T-helper 9 cell (primary cell): ENCODE measurements at places on chromosomes 6 and 20.
A peak's percentile ranks its signal among the peaks of the same experiment; 100 is the strongest.

- no peak for DNase-seq
Measured at GRCh38 chr20:16692442-16692841, 37.4 kb upstream of the SNRPB2 start.

- no peak for DNase-seq
Measured at GRCh38 chr20:40481337-40481736, 207.7 kb downstream of the MAFB start.

DNA sequence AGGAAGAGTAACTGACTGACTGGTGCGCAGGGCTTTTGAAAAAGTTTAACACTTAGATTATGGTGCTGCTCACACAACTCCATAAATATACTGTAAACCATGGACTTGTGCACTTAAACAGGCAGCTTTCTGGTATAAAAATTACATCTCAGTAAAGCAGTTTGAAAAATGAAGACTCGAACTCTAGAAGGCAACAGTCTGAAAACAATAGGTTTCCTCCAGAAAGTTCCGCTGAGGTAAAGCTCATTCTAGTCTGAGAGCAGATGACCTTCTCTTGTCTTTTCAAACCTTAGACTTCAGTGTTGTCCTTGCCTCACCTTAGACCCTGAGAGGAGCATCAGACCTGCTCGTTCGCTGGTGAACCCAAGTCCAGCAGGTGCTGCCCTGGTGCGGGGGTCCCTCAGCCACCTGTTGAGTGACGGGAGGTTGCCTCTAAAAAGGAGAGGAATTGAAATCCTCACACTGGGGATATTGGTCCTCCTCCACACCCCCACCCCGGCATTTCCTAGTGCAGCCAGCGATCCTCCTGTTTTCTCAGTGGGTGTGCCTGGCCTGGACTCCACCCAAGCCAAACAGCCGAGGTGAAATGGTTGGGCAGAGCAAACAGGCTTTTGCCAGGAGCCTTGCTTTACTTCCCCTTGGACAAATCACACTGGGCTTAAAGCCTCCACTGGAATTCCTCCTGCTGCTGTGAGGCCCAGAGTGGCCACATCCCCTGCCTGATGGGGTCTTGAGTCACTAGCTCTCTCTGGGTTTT, 14.7 kb upstream of the PYGB start:
- no peak for DNase-seq

- no peak for DNase-seq
Measured at GRCh38 chr6:170096803-170097504, 193.9 kb downstream of the DLL1 start.

GRCh38 chr6:46412662-46413061, 78.6 kb downstream of the RCAN2 start:
- DNase-seq, result no peak

- DNase-seq, result no peak
Measured at GRCh38 chr20:12372557-12372956, 454.9 kb downstream of the BTBD3 start.

DNA sequence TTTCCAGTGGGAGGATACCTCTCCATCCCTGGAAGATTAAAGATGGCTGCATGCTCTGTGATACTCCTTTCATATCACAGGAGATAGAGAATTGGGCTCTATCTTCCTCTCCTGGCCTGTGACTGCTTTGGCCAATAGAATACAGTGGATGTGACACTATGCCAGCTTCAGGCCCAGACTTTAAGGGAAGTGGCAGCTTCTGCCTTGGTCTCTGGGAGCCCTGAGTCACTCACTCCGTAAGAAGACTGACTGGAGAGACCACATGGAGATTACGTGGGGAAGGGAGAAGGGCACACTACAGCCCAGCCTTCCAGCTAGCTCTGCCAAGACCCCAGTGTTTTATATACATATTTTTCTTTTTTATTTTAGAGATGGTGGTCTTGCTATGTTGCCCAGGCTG, 10.4 kb upstream of the MMP9 start:
- DNase-seq, result no peak

GRCh38 chr6:127343809-127344659, 625 bp upstream of the ECHDC1 start:
- no peak for DNase-seq

DNA sequence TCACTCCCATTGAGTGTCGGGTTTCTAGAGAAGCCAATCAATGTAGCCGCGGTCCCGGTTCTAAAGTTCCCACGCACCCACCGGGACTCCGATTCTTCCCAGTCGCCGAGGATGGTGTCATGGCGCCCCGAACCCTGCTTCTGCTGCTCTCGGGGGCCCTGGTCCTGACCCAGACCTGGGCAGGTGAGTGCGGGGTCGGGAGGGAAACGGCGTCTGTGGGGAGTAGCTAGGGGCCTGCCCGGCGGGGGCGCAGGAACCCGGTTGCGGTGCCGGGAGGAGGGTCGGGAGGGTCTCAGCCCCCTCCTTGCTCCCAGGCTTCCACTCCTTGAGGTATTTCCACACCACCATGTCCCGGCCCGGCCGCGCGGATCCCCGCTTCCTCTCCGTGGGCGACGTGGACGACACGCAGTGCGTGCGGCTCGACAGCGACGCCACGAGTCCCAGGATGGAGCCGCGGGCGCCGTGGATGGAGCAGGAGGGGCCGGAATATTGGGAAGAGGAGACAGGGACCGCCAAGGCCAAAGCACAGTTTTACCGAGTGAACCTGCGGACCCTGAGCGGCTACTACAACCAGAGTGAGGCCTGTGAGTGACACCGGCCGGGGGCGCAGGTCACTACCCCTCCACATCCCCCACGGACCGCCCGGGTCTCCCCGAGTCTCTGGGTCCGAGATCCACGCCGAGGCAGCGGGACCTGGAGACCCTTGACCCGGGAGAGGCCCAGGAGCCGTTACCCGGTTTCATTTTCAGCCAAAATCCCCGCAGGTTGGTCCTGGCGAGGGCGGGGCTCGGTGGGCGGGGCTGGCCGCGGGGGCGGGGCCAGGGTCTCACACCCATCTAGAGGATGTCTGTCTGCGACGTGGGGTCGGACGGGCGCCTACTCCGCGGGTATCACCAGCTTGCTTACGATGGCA, 35.2 kb upstream of the HLA-G start:
- peak; percentile 77 for DNase-seq

GRCh38 chr20:1757072-1757471, 99.5 kb upstream of the SIRPG start:
- no peak for DNase-seq

DNA sequence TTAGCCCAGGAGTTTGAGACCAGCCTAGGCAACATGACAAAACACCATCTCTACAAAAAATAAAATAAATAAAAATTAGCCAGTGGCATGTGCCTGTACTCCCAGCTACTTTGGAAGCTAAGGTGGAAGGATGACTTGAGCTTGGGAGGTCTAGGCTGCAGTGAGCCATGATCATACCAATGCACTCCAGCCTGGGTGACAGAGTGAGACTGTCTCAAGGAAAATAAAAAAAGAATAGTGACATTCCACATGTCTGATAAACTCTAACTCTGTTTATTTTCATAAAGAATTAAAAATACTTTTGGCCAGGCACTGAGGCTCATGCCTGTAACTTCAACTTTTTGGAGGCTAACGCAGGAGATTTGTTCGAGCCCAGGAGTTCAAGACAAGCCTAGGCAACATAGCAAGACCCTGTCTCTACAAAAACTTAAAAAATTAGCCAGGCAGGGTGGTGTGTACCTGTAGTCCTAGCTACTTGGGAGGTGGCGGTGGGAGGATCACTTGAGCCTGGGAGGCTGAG, 115.1 kb downstream of the GJA1 start:
- no peak for DNase-seq

DNA sequence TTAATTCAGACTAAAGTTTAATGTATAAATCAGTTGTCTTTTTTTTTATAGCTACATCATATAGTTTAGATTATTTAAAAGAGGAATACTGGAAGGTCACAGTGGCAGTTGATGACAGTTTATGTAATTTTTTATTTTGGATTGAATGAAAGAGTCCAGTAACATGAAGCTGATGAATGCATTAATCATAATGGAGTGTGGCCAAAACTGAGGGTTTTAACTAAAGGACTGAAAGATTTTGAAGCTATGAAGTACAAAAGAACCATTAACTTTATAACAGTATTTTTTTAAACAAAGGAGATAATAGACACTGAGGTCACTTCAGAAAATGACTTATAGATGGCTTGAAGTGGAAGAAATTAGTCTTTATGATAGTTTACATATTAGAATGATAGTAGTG, 41.3 kb downstream of the TRMT11 start:
- no peak for DNase-seq

DNA sequence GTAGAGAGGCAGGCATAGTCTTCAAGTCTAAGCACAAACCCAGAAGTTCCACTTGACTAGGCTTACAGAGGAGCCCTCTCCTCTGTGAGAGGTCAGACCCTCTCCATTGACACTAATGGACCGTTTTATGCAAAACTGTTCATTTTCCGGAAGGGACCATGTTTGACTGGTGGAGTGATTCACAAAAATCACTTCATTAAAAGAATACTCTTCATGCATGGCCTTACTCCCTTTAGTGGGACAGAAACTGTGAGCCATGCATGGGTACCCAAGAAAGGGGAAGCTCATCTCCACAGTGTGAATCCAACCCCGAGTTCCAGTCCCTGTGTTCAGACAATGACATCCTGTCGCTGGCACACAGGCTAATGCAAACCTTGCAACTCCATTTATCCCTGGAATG, 63.2 kb downstream of the OLIG3 start:
- no peak for DNase-seq

DNA sequence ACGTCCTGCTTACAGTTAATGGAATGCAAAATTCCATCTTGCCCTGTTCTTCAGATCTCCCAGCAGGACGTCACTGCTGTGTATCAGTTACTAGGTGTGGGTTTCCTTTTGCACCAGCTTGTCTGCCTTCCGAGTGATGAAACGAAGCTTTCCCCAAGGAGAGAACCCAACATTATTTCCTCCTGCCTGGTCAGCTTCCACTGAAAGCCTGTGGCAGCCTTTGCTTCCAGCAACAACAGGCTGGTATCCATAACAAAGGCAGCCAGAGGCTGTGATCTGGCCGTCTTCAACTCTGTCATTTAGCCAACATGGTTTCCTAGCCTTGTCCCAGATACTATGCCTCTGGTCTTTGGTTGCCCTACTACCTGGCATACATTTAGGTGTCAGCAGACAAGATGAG, 78.9 kb upstream of the HEY2 start:
- DNase-seq, result no peak

DNA sequence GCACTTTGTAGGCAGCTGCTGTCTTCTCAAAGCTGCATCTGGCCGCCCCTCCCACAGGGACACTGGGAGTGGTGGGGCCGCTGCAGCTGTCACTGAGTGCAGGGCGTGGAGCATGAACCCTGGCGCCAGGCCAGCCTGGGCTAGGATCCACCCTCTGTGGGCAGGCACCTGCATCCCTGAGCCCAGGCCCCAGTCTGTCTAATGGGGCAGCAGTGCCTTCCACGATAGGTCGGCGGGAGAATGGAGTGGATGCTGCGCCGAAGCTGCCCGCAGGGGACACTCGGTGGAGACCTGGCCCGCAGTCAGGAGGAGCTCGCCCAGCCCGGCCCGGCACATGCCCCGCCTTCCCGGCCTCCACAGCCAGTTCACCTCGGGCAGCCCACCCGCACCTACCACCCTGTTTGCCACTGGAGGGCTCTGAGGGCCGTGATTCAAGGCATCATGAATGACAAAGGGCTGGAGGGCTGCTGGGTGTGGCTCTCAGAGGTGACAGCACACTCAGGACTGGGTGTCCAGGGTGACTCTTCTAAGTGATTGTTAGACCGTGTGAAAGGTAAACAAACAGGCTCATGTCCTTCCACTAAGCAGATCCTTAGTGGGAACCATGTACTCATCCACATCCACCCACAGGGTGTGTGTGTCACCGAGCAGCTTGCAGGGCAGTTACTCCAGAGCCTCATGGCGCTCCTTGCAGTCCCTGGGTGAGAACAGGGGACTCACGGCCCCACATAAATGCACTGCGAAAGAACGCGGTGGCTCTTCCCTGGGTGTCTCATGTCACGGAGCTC, 133.9 kb downstream of the AGPAT4 start:
- DNase-seq, result no peak

DNA sequence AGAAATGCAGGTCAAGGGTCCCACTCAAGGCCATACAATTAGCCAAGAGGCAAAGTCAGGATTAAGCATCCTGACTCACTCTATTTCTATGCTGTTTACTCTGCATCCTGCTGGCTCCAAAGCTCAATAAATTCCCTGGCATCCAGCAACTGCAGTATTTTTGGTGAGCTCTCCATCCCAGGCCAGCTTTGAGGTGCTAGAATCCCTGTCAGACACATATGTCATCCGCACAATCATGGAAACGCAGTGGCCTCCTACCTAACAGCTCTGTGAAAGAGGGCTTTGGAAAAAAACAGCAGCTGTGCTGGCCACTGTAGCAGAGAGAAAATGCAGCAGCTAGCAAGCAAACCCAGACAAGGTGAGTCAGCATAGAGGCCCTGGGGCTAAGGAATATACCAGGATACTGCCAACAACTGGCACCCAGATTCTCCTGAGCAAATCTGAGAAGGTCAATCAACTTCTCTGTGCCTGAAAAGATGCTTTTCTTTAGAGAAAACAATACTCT, 58.4 kb downstream of the ANKEF1 start:
- no peak for DNase-seq

GRCh38 chr20:41290804-41291389, 26.6 kb downstream of the ZHX3 start:
- DNase-seq, result no peak

GRCh38 chr6:117718895-117719294, 43.6 kb downstream of the NUS1 start:
- DNase-seq, result no peak

DNA sequence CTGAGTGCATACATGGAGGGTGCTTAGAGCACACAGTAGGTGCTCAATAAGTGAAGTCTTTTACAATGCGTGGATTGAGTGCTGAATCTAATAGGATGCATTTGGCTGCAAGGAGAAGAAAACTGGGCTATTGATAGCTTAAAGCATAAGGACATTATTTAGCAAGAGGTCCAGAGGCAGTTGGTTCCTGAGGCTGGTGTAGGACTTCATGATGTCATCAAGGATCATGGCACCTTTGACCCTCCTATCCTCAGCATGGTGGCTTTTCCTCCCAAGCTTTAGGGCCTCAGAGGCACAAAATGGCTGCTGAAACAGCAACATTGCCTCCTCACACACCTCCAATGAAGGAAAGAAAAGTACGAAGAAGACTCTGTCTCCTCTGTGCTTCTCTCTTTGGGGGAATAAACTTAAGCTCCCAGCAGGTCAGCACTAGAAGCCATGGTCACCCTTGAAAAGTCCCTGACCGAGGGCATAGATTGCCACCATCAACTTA, 3.1 kb upstream of the PREX1 start:
- DNase-seq, result no peak

DNA sequence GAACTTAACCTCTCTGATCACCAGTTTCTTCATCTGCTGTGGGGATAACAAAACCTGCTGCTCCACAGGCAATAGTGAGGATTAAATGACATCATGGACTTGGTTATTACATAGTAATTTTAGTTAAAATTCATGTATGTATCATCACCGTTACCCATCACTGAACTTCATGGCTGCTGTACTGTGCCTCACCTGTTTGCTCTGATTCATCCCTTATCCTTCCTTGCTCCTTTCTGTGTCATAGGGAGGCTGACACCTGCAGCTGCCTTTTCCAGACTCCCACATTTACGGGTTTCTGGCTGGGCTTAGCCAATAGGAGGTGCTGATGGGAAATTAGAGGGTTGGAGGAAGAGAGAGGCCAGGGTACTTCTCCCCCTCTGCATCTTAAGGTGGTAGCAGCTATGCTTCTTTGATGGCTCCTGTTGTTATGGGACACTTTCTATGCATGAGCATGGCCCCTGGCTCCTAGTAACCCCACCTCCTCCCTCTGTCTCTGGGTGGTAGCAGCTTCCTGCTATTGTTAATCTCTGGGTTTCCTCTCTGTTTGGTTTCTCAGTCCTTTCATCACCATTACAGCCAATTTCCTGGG, 332.1 kb downstream of the DHX35 start:
- no peak for DNase-seq

GRCh38 chr20:25061821-25062530, 4.0 kb upstream of the ACSS1 start:
- no peak for DNase-seq
